ENCODE measurements at places on chromosomes 16 and 17.

DNA sequence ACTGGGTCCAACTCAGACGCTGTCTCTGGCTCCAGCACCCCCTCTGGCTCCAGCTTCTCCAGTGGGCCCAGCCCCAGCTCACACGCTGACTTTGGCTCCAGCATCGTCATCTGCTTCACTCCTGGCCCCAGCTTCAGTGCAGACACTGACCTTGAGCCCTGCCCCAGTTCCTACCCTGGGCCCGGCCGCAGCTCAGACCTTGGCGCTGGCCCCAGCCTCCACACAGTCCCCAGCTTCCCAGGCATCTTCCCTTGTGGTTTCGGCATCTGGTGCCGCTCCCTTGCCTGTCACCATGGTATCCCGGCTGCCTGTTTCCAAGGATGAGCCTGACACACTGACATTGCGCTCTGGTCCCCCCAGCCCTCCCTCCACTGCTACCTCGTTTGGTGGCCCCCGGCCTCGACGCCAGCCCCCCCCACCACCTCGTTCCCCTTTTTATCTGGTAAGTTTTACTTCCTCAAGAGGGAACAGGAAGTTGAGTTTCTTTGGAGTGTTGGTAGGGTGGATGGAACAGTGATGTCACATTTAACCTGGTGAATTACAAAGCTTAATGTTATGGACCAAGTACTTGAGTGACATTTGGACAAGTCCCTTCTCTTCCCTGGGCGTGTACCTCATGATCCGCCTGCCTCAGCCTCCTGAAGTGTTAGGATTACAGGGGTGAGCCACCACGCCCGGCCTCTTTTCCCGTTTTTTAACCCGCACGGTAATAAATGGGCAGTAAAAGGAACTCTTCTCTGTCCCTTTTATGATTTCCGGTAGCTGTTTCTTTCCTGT, 23.4 kb upstream of the PHKG2 start:
- no peak for DNase-seq

GRCh38 chr16:3909791-3910583, 29.5 kb upstream of the CREBBP start:
- no peak for DNase-seq

DNA sequence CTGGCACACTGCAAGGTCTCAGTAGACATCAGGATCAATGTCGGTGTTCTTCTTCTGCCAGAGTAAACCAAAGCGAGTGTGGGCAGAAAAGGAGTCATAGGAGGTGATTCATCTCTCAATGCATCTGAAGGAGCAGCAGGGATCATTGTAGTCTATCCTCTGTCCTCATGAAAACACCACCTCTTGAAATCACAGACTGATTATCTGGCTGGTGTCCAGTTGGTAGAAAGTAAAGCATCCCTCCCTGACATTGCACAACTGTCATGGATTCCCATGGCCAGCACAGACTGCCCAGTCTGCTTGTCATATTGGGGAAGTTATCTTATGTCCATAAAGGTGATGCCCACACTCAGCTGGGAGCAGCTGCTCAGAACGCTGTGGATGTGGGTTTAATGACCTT, 74.1 kb downstream of the ABCC12 start:
- DNase-seq, result no peak

DNA sequence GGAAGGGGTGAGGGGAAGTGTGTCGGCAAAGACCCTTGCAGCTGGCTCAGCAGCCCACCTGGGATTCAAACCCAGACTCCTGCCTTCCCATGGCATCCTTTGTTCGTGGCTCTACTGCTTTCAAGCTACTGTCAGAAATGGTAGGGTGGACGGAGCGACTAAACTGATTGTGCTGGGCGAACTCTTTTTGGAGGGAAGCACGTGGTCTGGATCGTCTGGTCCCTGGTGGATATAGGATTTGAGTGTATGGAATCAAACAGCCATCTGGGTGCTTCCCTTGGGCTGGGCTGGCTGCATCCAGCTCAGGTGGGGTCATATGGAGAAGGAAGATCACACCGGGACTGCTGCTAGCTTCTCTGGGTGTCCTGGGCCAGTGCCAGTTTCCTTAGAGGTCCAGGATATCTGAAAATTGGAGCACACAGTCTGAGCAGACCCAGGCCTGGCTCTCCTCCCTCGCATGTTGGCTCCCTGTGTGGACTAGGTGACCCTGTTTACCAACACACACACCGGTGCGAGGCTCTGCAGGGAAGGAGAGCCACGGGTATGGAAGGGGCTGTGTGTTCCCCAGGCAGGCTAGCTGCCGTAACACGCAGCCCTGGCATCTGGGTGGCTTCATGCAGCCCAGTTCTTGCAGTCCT, 8.6 kb downstream of the CMIP start:
- no peak for DNase-seq

GRCh38 chr16:88772871-88773811, 11.9 kb downstream of the PIEZO1 start:
- peak; percentile 82 for DNase-seq

DNA sequence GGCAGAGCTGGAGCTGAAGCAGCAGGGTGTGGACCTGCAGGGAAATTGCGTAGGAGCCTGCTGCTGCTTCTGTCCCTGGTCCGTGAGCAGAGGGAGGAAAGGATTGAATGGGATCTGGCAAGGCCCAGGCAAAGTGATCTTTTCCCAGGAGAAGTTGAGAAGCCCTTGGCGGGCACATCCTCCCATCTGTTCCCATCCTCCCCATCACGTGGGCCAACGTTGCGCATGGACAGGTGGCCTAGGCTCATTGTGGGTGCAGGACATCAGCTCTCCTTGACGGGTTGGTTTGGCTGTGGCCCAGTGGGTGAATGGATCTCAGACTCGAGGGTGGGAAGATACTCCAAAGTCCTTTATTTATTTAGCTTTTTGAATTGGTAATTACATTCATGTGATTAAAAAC, 29.4 kb upstream of the POLR3E start:
- peak; percentile 46 for DNase-seq

DNA sequence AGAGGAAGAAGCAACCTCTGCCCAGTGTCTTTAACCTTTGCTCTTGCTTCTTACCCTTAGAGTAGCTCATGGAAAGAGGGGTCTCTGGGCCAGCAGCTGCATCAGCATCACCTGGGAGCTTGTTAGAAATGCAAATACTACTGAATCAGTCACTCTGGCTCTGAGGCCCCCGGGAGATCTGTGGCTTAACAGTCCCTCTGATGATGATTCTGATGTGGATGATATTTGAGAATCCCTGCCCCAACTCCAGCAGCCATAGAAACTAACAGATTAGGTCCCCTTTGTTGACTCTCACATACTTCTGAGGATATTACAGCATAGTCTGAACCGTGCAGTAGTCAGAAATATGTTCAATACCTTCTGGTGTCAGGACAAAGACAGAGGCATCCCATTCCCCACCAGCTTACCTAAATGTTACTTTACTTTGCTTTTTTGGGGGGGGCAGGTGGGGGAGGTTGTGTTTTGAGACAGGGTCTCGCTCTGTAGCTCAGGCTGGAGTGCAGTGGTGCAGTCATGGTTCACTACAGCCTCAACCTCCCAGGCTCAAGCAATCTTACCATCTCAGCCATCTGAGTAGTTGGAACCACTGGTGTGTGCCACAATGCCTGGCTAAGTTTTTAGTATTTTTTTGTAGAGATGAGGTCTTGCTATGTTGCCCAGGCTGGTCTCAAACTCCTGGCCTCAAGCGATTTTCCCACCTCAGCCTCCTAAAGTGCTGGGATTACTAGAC, 220.1 kb downstream of the CCDC182 start:
- DNase-seq, result no peak

GRCh38 chr17:74108126-74108705, 95.3 kb upstream of the RPL38 start:
- no peak for DNase-seq

DNA sequence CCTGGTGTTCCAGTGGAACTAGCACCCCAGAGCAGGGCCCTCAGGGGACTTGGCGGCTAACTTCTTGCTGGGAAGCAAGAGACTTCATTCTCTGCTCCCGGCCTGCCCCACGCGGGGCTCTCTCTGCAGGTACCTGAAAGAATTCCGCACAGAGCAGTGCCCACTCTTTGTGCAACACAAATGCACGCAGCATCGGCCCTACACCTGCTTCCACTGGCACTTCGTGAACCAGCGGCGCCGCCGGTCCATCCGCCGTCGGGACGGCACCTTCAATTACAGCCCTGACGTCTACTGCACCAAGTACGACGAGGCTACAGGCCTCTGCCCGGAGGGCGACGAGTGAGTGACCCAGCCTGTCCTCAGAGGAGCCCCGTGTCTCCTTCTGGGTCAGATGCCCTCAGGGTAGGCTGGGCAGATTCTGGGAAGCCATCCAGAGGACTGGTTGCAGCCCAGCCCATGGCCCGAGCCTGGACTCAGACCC, 25.1 kb downstream of the UNK start:
- no peak for DNase-seq

GRCh38 chr17:28545787-28546415, 6.5 kb downstream of the UNC119 start:
- DNase-seq, result no peak

GRCh38 chr16:69566981-69567680, 1.4 kb downstream of the NFAT5 start:
- no peak for DNase-seq

DNA sequence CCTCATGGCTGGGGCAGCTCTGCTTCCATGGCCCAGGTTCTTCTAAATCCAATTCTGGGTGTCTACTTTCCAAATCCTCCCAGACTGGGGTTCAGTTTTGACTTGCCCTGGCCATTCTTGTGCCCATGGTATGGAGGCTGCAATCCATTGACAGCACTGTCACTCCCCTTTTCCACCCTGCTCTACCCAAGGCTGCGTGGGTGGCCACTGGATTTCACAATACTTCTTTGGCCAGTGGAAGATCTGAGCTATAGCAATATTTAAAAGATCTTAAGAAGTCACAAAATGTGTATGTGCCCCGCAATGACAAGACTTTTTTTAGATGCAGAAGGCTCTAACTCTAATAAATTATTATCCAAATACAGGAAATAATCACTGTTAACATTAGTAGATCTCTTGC, 329.4 kb upstream of the CCL2 start:
- no peak for DNase-seq

DNA sequence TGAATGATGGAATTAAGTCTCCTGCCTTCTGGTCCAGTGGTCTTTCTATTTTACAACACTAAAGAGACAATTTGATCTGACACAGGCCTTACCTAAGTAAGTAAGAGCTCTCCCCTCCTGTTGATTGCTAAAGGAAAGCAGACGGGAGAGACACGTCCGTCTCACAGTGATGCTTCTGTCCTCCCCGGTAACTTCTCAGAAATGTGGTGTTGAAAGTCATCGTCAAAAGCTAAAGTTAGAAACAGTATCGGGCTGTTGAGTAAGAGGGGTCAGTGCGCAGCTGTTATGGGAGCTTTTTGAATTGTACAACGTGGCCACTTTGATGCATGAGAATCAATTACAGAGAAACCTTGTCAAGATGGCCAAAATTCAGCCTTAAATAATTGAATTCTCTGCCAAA, 1.9 kb upstream of the RBFOX1 start:
- DNase-seq, result no peak

DNA sequence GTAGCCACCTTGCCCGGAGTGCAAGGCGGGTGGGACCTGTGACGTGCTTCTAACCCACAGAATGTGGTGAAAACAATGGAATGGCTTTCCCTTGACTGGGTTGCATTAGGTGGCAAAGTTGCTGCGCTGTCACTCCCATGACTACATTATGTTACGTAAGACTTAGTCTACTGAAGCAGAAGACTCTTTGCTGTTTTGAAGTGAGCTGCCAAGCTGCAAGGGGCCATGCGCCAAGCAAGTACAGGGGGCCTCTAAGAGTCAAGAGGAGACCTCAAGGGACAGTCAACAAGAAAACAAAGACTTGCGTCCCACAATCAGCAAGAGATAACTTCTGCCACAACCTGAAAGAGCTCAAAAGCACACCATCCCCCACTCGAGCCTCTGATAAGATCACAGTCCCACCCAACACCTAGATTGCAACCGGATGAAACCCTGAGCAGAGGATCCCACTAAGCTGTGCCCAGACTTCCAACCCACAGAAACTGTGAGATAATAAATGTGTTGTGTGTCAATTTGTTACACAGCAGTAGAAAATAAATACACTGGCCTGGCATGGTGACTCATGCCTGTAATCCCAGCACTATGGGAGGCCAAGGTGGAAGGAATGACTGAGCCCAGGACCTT, 16.5 kb downstream of the ANKRD11 start:
- DNase-seq, result no peak

DNA sequence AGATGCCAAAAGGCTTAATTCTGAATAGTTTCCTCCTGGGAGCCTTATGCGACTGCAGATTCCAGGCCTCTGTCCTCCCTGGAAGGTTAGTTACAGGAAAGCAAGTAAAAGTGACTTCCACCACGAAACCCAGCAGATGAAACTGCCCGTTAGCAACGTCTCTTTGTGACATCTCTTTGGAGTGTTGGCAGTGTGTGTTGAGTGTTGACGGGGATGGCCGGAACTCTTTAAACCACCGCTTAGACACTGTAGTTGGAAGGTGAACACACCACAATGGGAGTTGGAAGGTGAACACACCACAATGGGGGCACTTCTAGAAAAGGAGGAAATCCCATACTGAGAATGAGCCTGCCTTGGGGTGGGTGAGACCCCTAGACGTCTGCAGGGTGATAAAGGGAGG, 858 bp downstream of the SKAP1 start:
- no peak for DNase-seq

- DNase-seq, result no peak
Measured at GRCh38 chr17:2716649-2717048, 5.1 kb upstream of the CLUH start.

- DNase-seq, result no peak
Measured at GRCh38 chr16:88681709-88682451, 4.4 kb downstream of the SNAI3 start.

GRCh38 chr17:32117399-32117798, 24.9 kb upstream of the RHOT1 start:
- DNase-seq, result no peak

GRCh38 chr17:32127158-32127897, 15.0 kb upstream of the RHOT1 start:
- peak; percentile 72 for DNase-seq

DNA sequence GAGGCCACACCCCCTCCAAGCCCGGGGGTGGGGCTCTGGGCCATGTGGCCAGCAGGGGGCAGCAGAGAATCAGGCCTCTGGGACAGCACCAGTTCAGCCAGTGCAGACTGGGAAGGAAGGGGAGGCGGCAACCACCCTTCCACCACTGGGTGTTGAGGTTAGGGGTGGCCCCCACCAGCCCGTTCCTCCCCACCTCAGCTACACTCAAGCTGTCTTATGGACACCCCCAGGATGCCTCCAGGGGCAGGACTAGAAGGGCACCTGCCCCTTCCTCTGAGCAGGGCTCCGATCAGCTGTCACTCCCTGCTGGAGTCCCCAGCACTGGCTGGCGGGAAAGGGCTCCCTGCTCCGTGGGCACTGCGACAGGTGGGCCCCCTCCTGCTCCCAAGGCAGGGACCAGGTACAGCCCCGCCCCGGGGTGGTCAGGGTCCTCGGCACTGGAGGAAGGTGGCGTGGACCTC, 21.8 kb downstream of the KATNB1 start:
- peak; percentile 87 for DNase-seq

GRCh38 chr17:70096861-70097260, 21.8 kb downstream of the KCNJ16 start:
- DNase-seq, result no peak

DNA sequence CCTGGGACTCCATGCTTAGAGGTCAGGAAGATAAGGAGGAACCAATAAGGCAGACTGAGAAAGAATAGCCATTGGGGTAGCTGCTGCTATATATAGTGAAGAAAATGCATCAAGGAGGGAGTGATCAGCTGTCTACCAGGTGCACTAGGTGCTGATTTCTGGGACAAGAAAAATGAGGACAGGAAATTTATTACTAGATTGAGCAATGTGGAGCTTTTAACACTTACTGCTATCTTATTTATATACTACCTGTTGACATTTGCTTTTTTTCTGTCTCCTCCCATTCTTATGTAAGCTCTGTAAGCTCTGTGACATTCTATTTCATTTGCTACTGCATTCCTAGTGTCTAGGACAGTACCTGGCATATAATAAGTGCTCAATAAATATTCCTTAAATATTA, 53.7 kb upstream of the DHX40 start:
- DNase-seq, result no peak

GRCh38 chr16:65453646-65454045, 331.8 kb upstream of the CDH11 start:
- no peak for DNase-seq
